Inflammatory macrophage treated with lipopolysaccharide for 1 hour (primary cell): ENCODE measurements at places on chromosomes 4 and X.

DNA sequence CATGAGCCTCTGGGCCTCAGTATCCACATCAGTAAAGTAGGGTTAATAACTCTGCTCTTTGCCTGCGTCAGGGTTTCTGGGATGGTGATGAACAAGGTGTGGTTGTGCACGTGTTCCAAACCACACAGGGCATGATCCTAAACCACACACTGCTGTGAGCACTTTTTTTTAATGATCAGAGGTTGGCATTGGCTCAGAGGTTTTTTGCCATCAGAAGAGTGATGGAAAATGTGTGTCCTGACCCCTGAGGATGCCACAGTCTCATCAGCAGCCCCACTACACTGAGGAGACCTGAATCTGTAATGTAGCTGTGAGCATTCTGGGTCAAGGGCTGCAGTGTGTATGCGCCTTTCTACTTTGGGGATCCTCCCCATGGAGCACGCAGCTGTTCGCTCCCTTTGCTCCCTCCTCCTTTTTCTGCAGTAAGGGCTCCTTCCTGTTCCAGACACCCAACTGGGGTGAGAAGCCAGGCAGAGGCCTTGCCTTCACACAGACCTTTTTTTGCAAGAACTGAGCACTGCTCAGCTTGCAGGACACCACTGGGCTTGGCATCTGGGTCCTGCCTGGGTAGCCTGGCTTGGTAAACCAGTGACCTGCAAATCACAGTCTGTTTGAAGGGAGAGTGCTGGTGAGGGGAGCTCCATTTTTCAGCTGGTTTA, 87.5 kb downstream of the MAMLD1 start:
- DNase-seq, result no peak

GRCh38 chrX:141936080-141936479, 32.4 kb downstream of the MAGEC1 start:
- no peak for DNase-seq

GRCh38 chrX:22069586-22069985, 37.5 kb downstream of the PHEX start:
- DNase-seq, result no peak

DNA sequence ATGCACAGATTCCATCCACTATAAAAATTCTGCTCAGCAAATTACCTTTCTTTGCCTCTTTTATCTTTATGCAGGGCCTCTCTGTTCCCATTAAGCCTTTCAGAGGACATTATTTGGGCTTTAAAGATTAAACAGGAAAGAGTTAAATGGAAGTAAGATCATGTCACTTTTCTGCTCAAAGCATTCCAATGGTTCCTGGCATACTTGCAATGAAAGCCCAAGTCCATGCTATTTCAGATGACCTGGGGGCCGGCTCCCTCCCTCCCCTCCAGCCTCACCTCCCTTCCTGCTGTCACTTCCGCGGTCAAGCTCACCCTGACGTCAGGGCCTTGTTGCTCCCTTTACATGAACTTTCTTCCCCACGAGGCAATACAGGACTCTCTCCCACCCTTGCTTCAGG, 125.5 kb downstream of the C4orf51 start:
- no peak for DNase-seq

DNA sequence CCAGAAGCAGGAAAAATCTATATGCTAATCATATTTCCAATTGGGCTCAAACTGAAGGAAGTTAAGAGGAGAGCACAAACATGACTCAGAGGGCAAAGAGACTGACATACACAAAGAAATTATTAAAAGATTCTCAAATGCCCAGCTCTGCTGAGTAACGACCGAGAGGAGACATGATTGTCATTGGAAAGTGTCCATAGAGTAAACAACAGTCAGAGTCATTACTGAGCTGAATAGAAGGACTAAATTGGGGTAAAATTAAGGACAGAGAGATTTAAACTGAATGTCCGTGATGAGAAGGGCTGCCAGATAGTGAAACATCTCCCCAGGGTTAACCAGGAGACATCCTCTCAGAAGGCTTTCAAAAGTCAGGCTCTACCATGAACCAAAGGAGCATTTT, 111.2 kb upstream of the GALNT7 start:
- no peak for DNase-seq

DNA sequence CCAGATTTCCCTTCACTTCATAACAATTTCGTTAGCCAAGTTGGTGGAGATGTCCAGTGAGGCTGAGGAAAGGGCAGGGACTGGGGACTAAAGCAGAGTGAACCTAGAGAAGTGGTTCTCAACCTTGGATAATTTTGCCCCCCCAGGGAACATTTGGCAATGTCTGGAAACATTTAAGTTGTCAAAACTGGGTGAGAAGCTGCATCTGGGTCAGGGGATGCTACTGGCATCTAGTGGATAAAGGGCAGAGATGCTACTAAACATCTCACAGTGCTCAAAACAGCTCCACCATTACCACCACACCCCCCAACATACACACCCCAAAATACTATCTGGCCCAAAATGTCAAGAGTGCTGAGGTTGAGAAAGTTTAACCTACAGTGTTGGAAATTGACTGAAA, 32.0 kb upstream of the FGF16 start:
- no peak for DNase-seq

GRCh38 chr4:4524364-4524763, 17.5 kb downstream of the STX18 start:
- no peak for DNase-seq

- no peak for DNase-seq
Measured at GRCh38 chr4:184762100-184762499, 28.2 kb upstream of the CENPU start.

DNA sequence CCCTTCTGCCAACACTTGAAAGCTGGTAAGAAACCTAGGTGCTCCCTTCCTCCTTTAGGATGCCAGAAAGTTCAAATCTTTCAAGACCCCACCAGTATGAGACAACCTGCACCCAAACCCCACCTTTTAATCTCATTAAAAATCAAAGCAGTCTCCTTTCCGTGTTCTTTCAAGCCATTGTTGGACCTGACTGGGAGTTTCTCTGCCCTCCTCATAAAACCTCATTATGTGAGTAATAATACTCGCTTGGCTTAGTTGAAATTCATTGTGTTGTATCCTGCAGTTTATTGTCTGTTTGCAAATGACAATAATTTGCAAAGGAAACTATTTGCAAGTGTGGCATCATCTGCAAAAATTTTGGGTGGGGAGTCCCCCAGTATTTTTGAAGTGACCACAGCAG, 133.2 kb upstream of the VEGFC start:
- DNase-seq, result no peak

GRCh38 chrX:75883446-75883845, 98.4 kb upstream of the MAGEE2 start:
- DNase-seq, result no peak

DNA sequence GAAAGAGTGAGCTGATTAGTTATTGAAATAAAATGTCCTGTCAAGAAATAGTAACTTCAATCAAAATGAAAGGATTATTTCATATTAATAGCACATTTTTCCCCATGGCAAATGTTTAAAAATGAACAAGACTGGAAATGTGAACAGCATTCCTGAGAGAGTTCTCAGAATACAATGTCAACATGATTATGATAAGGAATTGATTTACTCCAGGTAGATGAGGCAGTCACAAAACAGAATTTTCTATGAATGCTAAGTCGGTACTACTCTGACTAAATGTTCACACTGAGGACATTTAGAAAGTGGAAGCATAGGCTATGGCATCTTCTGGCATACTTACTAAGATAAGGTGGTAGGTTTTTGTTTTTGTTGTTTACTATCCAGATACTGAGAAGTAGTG, 19.4 kb upstream of the GRSF1 start:
- DNase-seq, result no peak

DNA sequence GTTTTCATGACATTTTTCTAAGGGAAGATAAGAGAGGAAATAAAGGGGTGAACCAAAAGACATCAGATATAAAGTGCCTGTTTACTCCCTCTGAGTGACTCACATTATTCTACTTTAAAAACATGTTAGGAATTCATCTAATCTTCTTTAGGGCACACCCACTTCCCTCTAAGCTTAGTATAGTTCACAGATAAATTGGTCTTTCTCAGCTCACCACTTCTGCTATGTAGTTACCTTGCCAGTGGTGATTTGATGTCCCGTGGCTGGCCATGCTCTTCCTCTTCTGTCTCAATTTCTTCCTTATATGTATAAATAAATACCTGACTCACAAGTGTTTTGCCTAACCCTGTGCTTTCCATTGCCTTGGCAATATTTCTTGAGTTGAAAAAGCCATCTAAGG, 96.8 kb downstream of the PDLIM5 start:
- peak; percentile 91 for DNase-seq

- no peak for DNase-seq
Measured at GRCh38 chr4:2442175-2442993, 23.6 kb downstream of the CFAP99 start.

DNA sequence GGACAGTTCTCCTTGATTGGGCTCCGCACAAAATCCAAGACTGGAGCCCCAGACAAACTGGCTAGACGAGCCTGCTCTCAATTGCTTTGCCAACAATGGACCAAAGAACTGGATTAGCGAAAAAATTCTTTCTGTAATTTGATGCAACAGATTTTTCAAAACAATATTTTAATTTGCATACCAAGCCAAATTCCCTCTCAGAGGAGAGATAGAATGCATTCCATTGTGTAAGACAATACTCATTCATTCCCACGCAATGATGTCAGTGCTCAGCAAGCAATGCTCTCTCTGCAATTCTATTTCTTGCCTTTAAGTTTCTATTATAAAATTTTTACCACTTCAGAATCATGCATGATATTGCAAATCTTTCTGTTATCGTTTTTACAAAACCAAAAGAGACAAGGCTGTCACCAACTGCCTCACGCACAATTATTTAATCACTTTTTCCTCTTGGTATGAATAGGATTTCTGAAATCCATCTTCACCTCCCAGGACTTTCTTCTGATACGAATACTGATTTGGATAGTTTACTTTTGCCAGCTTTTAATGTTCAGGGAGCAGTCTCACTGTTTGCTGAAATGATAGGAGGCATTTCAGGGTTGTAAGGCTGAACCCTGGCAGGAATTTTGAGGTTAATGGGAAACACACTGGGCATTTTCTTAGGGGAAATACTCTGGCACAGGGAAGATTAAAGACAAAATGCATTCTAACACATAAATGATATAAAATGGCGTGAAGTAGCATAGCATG, 46.1 kb upstream of the HCCS start:
- no peak for DNase-seq

GRCh38 chr4:174578366-174578765, 56.1 kb upstream of the HPGD start:
- no peak for DNase-seq

DNA sequence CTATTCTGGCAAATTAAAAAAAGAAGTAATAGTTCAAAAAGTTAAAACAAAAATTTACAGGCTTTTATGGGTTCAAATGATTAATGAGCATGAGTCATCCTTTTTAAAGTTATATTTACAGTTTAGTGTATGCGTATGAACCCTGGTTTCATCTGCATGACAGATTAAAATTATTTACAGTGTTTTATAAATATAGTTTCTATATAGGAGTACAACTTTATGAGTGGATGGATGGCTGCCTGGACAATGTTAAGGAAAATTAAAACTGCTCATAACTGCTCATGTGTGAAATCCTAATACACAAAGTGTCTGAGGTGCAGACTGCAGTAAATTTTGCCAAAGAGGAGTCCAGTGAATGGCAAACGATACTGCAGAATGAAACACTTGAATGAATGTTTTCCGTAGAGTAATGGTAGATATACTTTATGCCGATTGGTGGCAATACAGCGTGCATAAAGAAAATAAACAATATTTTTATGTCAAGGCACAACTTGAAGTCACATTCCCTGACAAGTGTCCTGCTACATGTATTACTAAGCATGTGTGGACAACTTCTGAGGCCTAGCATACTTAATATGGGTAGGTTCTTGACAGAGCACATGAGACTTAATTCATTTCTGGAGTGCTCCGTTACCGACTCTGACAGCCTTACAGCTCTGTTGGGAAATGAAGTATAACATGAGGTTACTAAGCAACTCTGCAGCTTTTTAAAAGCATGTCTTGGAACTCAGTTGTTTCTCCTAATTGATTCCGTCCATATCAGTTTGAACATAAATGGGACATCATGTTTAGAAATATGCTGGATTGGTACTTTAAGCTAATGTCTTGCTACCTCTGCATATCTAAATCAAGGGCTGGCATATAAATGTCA, 985.6 kb upstream of the PCDH7 start:
- no peak for DNase-seq

GRCh38 chr4:182968917-182969650, 51.9 kb upstream of the DCTD start:
- DNase-seq, result no peak

DNA sequence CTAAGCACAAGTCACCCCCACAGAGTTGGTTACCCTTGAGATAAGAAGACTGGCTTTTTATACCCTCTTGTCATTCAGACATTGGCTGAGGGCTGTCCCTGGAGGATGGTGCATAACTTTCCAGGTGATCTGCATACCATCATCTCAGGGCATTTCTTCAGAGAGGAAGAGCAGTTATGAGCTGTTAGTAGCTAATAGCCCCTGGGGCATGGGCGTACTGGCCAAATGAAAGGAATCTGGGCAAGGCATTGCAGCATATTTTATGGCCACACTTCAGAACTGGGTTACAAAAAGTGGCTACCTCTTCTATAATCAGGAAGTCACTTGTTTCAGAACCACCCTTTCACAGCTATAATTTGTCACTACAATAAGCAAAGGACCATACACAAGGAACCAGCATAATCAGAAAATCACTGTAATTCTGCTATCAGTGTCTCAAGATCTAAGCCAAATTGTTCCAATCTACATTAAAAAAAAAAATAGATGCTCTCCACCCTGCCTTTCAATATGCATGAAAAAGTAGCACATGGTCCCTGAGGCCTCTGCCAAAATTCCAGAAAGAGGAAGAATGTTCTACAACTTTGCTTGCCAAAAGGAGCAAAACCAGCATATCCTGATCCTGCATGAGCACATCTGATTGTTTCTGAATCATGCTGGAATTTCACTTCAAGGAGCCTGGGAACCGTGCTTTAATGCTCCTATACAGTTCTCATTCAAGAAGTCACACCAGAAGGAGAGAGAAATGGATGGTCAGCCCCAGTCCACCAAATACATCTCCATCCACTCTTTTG, 92.0 kb downstream of the TMEM144 start:
- DNase-seq, result no peak

GRCh38 chr4:83783215-83783614, 247.3 kb downstream of the GPAT3 start:
- DNase-seq, result no peak

DNA sequence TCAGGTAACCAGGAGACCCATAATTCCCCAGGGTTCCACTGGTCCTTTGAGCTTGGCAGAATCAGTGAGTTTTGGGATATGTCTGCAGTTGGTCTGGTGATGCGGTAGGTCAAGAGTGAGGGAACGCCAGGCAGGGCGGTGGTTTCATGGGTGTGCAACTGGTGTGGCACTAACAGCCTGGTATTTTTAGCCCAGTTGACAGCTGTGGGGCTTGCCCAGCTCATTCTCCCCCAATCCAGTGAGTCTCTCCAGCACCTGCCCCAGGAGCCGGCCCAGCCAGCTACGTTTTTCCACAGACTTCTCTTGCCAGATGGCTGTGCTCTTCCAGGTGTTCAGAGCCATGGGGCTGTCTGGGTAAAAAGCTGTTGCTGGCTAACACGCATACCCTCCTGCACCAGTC, 1019.9 kb downstream of the CCSER1 start:
- DNase-seq, result no peak

DNA sequence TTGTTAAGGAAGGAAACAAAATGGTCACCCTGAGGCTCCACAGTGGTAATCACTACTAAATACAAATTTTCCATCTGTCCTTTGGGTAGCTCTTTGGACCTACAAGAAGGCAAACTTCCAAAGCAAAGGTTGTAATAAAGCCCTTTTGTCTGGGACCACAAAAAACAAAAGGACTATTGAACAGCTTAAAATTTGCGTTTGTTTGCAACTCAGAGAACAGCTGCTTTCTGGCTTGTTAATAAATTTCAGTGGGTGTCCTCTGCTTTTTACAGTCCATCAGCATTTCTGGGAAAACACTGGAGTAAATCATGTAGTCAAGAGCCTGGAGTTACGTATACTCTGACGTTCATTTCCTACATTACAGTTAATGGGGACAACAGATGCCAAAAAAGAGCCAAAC, 439.7 kb upstream of the DIAPH2 start:
- no peak for DNase-seq
